Caudate nucleus (tissue), 63 donors: ENCODE measurements at places on chromosomes 1 and 21.
A peak's percentile ranks its signal among the peaks of the same experiment; 100 is the strongest.

DNA sequence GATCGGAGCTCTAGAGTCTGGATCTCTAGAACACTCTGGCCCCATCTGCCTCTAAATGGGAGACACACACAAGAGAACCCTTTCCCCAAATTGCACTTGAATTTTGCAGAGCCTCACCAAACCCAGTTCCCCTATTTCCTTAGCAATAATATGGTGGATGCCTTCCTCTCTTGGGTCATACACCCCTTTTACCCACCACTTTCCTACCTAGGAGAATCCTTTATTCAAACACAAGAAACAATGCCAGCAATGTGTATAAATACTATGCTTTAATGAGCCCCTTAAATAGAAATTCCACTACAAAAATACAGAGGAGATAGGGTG, 760 bp upstream of the SF3B4 start:
- DNase-seq: no peak

DNA sequence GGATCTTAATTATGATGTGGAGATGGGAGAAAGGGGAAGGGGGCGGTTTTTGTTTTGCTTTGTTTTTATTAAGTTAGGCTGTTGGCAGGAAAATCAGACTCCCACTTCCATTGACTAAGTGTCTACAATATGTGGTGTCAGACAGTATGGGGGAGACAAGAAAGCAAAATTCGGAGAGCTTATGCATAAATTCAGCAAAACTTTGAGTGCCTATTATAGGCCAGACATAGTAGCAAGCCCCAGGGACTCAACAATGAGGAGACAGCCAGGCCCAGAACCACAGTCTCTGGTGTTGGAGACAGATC, 835 bp upstream of the TSPAN2 start:
- DNase-seq: no peak

- no peak for DNase-seq
Observed at GRCh38 chr1:183551924-183552323, 38.3 kb downstream of the NCF2 start.

DNA sequence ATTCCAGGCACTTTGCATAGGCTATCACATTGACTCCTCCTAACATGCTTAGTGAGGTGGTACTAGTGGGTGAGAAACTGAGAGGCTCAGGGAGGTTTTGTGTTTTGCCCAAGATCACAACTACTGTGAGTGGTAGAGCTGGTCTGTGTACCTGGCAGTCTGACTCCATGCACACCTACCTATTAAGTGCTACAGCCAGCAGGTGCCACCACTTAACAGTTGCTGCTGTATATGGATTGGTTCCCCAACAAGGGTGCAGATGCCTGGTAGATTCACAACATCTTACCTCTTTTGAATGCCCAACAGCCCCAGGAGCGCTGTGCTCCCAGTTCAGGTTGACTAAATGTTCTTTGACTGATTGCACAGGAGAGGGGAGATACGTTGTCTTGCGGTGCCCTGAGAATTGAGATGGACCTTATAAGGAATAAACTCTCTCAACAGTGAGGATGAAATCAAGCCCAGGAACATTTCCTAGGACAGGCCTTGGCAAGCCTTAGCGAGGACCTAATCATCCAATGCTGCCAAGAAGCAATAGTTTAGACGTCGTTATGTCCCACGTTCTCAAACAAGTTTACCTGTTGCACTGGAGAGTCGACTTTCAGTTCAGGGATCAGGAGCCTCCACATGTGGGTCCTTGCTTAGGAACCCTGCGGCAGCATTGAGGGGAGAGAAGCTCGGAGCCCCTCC, 78.9 kb upstream of the F3 start:
- DNase-seq: no peak

- no peak for DNase-seq
Observed at GRCh38 chr1:151892190-151892589, 17.1 kb downstream of the THEM4 start.

GRCh38 chr1:160205242-160206035, at the start of gene PEA15:
Gene PEA15, plus strand, starts transcription at chr1:160205384. Its CDS starts 6,161 bp downstream, at chr1:160211545.
- DNase-seq: peak; percentile 28

DNA sequence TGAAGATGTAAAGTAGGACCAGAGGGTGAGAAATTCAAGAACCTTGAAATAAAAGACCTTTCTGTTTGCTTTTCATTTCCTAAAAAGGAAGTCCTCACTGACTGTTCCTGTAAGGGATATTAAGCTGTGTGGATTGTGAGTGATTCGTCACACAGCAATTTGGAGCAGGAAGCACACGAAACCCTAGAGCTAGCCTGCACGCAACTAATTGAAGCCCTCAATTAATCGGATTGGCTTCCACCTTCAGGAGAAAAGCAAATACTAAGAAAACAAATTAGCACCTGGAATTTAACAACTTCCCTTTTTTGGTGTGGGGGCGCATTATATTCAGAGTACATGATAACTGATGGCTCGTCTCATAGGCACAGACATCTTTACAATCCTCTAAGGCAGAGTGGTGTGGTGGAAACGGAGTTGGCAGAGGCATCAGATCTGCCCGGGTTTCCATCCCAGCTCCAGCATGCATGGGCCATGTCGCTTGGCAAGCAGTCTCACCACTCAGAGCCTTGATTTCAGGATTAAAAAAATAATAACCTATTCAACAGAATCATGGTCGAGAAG, 95.2 kb downstream of the KCNJ15 start:
- DNase-seq: no peak

GRCh38 chr1:156203331-156203730, 9.4 kb downstream of the SLC25A44 start:
- DNase-seq: no peak
